Kasumi-1 (cell line): ENCODE measurements at places on chromosomes 7 and 10.

- no peak for DNase-seq
These were observed 150.6 kb downstream of the CDH23 start for GRCh38 chr10:71547312-71547711.

GRCh38 chr7:7122701-7123281 lies 59.6 kb upstream of the C1GALT1 start:
- DNase-seq = no peak

DNA sequence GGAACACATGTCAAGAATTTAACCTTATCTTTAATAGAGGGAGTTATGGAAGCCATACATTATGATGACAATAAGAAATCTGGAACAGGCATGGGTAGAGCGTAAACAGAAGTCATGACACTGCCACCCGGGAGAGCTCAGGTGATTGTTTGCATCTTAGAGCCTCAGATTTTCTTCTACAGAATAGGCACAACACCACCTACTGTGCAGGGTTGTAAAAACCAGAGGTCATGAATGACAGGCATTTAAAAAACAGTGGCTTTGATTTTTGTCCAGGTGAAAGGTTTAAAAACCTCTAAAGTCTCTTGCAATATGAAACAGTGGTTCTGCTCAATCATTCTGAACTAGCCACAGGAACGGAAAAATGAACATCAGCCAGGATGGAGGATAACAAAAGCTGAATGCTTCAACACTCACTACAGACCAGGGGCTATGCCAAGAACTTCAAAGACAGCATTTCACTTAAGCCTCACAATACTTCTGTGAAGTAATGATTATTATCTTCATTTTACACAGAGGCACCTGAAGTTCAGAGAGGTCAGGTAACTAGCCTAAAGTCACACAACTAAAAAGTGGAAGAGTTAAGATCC lies 123.8 kb downstream of the SLC25A13 start:
- DNase-seq = no peak

GRCh38 chr10:5599613-5600520 lies 66.5 kb downstream of the ASB13 start:
- no peak for DNase-seq

DNA sequence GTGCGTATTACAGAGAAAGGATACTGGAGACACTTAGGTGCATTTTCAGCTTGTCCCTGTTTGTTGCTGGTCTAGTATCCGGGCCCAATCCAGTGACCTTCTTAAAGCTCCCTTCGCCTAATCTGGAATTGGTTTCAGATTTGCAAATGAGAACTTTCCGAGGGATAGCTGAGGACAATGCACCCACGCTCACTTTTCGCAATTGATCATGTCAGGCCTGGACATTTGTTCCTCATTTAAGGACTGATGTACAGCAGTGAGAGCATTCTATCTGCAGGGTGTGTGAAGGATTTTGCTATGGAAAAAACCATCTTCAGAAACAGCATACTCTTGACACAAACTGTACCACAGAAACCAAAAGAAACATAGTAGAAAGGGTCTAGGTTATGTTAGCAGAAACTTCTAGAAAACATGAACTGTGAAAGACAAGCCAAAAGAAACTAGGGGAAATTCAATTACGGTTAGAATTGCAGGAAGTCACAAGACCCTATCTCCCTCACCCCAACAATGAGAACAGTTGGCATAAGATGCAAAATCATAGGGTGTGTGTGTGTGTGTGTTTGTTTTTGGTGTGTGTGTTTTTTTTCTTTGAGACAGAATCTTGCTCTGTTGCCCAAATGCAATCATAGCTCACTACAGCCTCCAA lies 331.1 kb downstream of the CALN1 start:
- no peak for DNase-seq

- DNase-seq = peak; percentile 53
These were observed 27.7 kb upstream of the BPGM start for GRCh38 chr7:134618756-134619530.

- DNase-seq = no peak
These were observed 40.9 kb upstream of the MTPN start for GRCh38 chr7:136018104-136018503.

DNA sequence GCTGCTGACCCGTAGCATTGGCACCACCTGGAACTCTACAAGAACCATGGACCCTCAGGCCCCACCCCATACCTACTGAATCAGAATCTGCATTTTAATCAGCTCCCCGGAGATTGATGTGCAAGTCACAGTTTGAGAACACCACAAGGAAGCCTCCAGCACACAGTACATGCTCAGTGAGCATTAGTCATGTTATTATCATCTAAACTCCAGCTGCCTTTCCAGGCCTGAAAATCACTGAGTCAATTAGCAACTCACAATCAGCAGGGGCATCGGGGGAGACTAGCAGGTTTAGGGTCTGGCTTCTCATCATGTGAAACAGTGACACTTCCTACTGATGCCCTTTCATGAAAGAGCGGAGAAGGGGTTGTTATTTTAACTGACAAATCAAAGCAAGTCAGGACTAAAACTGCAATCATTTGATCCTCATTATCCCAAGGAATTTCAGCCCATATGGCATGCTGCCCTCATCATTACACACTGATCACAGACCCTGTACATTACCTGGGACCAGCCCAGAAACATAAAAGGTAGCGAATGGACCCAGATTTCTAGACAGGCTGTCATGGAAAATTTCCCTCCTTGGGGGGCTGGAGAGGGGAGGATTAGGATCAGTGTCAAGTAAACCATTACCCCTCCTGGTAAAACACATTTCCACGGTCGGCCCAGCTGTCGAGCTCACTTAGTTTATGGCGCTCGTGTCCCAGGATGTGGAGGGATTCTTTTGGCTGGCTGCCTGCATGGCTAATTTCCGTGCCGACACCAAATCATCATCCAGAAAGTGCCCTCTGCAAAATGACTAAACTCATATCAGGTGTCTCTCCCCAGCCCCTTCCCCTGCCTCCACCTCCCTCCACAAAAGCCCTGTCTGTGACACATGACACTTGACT lies 122.8 kb downstream of the PRLHR start:
- no peak for DNase-seq

DNA sequence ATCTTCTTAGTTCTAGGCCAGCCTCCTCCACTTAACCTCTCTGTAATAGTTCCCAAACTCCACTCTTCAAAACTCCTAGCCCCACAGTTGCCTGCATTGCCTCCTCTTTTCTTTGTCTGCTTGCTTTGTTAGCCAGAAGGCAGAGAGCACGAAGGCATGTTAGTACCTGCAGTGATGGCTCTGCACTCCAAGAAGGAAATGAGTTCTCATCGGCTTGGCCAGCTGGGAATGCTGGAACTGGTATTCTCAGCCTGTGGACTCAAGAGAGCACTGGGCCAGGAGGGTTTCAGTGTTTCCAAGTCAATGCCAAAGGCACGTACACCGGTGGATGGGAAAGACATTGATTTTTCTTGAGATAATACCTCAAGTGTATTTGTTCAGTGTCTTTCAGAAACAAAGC lies 66.3 kb upstream of the HABP2 start:
- no peak for DNase-seq

- no peak for DNase-seq
These were observed 188.5 kb downstream of the TMEM178B start for GRCh38 chr7:141262101-141263090.

DNA sequence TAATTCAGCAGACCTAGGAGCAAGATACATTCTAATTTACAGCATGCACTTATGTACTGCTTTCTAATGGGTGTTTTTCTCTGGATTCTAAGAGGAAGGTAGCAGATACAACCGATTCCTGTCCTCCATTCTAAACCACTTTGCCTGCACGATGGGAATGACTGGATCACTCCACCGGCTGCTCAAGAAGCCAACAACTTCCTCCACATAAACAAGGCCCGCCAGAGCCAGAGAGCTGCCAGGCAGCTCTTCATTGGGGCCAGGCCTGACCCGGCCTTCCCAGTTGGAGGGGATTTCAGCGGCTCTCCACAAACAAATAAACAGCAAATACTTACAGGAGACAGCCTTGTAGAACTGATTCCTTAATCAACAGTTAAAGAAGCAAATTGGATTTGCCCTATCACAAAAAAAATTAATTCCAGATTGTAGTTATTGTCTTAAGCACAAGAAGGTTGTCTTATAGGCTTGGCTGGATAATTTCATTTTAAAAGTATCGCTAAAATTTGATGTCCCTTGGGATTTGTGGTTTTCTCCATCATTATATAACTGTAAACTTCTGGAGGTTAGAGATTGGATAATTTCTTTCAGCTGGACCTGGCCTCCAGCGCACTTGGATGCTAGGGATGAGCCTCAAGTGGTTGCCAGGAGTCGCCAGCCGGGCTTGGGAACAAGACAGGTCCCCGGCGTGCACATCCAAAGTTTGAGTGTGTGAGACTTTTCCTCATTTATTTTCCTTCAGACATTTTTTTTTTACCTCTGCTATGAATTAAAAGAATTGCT lies 20.9 kb downstream of the EBF3 start:
- DNase-seq = no peak

DNA sequence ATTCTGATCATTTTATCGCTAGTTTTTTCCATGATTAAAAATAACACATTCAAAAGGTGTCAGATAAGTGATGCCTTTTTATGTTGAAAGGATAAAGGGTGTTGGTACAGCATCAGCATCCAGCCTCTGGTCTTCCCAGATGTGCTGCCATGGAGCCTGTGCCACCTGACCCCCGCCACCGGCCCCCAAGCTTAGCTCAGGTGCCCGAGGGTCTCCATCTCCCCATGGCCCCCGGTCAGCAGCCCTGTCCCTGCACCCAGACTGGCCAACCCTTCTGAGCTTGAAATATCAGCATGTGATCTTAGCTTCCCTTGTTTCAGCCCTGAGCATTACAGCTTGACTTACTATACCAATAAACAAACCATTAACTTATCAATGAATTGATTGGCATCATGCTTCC lies 24.6 kb downstream of the PFKP start:
- DNase-seq = no peak

DNA sequence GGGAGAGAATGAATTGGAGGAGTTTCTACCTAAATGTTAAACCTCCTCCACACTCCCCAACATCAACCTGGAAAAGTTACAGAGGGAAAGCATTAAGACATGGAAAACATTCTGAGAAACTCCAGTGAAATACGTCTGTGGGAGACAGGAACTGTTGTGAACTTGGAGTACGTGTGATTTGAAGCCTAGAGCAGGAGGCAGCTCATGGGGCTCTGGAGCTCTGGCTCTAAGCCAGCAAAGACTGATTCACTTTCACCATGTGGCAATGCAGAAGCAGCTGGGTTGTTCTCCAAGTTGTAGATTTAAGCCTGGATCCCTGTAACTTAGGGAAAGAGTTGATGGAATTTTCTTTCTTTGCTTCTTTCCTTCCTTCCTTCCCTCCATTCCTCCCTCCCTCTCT lies 503.2 kb downstream of the NRG3 start:
- DNase-seq = no peak

DNA sequence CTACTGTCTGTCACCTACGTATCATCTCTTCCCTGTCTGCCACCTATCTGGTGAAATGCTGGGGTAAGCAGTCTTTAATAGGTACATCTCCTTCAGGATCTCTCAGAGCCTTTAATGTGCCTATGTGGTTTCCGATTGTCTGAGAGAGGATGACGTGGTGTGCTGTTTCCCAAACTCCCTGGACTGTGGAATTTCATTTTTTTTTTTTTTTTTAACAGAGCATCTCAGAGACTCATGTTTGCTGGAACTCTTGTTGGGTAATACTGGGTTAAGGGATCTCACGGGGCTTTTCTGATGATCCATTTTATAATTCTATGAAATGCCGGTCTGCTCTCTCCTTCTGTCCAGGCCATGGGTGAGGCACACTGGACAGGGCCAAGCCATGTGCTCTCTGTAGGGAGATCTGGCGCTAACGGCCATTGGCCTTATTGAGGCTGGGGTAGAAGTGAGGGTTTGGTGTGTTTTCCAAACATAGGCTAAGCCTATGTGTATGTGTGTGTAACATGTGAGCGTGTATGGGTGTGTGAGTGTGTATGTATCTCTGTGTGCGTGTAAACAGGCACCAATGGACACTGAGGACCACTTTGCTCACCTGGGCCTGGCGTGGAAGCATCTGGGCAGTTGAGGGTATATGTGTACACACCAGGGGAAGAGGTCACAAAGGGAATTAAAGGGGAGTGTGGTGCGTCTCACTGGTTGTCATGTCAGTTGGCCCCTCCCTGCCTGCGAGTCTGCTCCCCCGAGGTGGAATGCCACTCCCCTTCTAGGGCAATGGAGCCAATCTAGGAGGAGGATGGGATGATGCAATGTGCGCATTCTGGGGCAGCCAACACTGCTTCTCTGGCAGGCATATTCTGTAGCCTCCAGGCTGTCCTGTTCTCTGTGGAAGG lies 7.8 kb downstream of the ADRA2A start:
- DNase-seq = no peak

DNA sequence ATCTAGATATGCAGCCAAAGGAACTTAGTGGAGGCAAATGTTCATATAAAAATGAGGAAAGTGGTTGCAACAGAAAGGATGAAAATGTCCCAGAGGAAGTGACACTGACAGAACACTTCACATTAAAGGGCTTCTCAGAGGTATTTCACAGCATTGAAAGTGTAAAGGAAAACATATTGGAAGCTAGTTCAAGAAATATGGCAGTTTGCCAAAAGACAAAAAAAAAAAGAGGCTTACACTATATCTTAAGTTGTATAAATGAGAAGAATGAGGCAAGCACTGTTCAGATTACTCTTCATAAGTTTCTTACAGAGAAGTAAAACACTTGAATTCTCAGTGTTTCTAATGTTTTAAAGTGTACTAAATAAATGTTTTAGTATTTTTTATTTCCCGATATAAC lies 20.1 kb downstream of the RUNDC3B start:
- DNase-seq = no peak

GRCh38 chr10:124155781-124156435 lies 62.5 kb upstream of the CHST15 start:
- DNase-seq = no peak
